ENCODE measurements at places on chromosomes 12 and 14. TPM values are rescaled to one million over a fixed set of nuclear protein-coding genes. Genes with fewer than 3 reads are reported as not detected.

Gene RASSF9
- polyA plus RNA-seq: 11.6 TPM

- DNase-seq: no peak
These were observed 183.4 kb downstream of the PTPN11 start for GRCh38 chr12:112602150-112602549.

DNA sequence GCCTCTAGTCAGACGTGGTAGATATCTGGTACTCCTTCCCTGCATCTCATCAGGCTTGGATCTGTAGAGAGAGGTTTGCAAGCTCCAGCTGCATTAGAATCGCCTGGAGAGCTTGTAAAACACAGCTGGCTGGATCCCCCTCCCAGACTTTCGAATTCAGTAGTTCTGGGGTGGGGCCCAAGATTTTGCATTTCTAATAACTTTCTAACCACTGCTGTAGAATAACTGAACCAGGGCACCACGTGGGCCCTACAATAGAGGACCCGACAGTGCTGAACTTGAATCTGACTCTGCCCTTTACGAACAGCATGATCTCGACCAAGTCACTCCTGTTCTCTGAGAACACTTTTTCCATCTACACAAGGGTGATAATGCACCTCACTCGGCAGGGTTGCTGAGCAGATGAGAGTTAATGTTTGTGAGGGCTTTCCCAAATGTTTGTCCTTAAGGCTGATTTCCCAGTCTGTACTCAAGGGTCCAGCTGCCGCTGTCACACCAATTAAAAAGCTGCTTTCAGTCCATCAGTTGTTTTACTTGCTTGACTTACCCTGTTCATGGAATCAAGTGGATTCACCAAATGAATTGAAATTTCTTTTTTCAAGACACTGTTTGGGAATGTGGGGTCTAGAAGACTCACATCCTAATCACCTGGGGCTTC lies 86.6 kb upstream of the SLC24A4 start:
- no peak for DNase-seq

- no peak for DNase-seq
These were observed 56.2 kb upstream of the DDHD1 start for GRCh38 chr14:53209370-53209769.

Gene CCDC88C
- polyA plus RNA-seq: 49.7 TPM

DNA sequence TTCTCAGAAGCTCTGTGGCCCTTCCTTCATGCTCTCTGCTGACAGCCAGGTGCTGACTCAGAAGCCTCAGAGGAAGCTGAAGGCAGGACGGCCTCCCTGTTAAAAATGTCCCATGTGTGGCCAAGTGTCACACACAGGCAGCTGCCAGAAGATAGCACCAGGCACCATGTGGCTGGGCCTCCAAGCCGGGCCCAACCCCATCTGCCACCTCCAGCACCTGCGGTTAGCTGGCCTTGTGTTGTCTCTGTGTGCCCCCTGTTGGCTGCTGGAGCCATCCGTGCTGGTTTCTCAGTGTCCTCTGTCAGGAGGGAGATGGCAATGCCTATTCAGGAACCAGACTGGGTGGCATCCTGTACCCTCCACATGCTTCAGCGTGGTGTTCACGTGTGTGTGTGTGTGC lies 63.2 kb downstream of the TSPAN11 start:
- DNase-seq: no peak

Gene GLT8D2
- 10.7 TPM for polyA plus RNA-seq

- no peak for DNase-seq
These were observed 2.4 kb downstream of the DHRS2 start for GRCh38 chr14:23638414-23639047.

All from renal pelvis (tissue), 12 donors.